CD8-positive, alpha-beta memory T cell (primary cell): ENCODE measurements at places on chromosomes 3 and 15. TPM values are rescaled to one million over a fixed set of nuclear protein-coding genes. Genes with fewer than 3 reads are reported as not detected.

- peak overlapping the region; percentile 22 for H3K27ac ChIP-seq
- no peak for DNase-seq
- no peak overlapping the region for H3K4me3 ChIP-seq
- H3K36me3 ChIP-seq, result no peaks in the 10 kb centered on the region
- H3K27me3 ChIP-seq, result no peaks in the 10 kb centered on the region
These were observed 12.1 kb upstream of the CNBP start for GRCh38 chr3:129195731-129196256.

DNA sequence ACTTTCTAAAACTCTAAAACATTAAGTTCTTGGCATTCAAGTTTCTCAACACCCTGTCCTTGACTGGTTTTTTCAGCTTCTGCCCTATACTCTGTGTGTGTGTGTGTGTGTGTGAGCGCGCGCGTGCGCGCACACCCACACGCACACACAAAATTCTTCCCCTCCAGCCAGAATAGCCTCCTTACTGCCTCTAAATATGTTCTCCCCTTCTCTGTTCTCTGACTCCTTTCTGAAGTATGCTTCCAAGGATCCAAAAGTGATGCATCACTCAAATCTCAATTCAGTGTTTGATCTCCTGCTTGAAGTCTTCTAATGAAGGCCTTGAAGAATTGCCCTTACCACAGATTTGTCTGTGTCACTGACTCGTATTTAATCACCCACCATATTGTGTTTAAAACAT, 129.8 kb downstream of the SLC25A26 start:
- DNase-seq, result no peak
- H3K4me3 ChIP-seq, result no peak overlapping the region
- peaks cover 4% of the 10 kb centered on the region for H3K36me3 ChIP-seq

GRCh38 chr3:126835472-126836219, 131.6 kb downstream of the CHCHD6 start:
- H3K4me1 ChIP-seq, result no peaks in the 10 kb centered on the region
- H3K27me3 ChIP-seq, result no peaks in the 10 kb centered on the region
- no peak overlapping the region for H3K4me3 ChIP-seq
- H3K27ac ChIP-seq, result no peak overlapping the region

GRCh38 chr3:110989446-110989845, 82.2 kb upstream of the NECTIN3 start:
- no peaks in the 10 kb centered on the region for H3K4me1 ChIP-seq
- DNase-seq, result no peak
- H3K4me3 ChIP-seq, result no peak overlapping the region
- H3K36me3 ChIP-seq, result no peaks in the 10 kb centered on the region

- DNase-seq, result no peak
- H3K27ac ChIP-seq, result no peak overlapping the region
- no peaks in the 10 kb centered on the region for H3K4me1 ChIP-seq
- H3K4me3 ChIP-seq, result no peak overlapping the region
These were observed 34.1 kb downstream of the PBRM1 start for GRCh38 chr3:52651592-52651991.

DNA sequence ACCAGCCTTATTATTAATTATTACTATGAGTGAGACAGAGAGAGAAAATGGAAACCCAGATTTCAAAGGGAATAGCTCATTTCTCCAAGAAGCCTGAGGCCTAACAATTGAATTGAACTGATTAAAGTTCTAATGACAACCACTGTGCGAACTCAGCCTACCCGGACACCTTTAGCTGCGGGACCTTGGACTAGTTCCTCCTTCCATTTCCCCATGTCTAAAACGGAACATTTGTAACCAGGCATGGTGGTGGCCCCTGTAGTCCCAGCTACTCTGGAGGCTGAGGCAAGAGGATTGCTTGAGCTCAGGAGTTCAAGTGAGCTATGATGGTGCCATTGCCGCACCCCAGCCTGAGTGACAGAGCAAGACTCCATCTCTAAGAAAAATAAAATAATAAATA, 16.4 kb upstream of the RTP2 start:
- H3K4me3 ChIP-seq, result no peak overlapping the region
- no peak overlapping the region for H3K27ac ChIP-seq
- H3K36me3 ChIP-seq, result peaks cover 9% of the 10 kb centered on the region

DNA sequence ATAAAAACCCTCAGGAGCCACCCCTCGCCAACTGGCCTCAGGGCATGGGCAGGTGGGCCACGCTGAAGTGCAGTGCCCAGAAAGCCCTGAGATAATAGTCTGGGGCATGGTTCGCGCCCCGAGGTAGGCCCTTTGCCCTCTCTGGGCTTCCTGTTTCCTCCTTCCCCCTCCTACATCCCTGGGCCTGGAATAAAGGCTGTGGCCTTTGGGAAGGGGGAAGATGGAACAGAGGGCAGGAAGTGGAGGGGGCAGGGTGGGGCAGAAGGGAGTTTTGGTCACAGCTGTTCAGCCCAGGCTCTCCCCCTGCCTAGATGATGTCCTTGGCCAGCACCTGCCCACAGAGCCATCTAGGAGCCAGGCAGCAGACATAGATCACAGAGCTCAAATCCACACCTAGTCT, 11.3 kb downstream of the CSRNP1 start:
- no peak for DNase-seq
- H3K27me3 ChIP-seq, result no peaks in the 10 kb centered on the region
- H3K27ac ChIP-seq, result no peak overlapping the region
- H3K36me3 ChIP-seq, result peaks cover 29% of the 10 kb centered on the region
- H3K4me1 ChIP-seq, result peaks cover 8% of the 10 kb centered on the region
- no peak overlapping the region for H3K4me3 ChIP-seq

DNA sequence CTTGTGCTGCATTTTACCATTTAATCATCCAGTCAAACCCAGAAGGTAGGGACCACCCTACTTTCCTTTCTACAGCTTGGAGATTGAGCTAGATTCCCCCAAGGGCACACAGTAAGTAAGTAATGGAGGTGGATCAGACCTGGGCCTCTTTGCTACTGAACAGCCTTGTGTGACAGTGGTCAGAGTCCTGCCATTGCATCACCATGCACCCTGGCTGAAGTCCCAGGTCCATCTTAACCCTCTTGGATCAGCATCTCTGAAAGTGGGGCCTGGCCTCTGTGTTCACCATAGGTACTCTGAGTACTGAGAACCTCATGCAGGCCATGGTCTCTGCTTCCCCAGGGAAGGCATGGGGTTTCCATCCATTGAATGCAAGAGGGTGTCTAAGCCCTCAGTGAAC, 34.5 kb upstream of the ATP10A start:
- no peaks in the 10 kb centered on the region for H3K27me3 ChIP-seq
- no peak for DNase-seq
- no peak overlapping the region for H3K27ac ChIP-seq
- H3K4me1 ChIP-seq, result no peaks in the 10 kb centered on the region
- no peak overlapping the region for H3K4me3 ChIP-seq
- H3K36me3 ChIP-seq, result no peaks in the 10 kb centered on the region

- no peak overlapping the region for H3K4me3 ChIP-seq
- DNase-seq, result no peak
- H3K4me1 ChIP-seq, result no peaks in the 10 kb centered on the region
These were observed 9.2 kb upstream of the VIPR1 start for GRCh38 chr3:42493126-42493797.

GRCh38 chr3:179452872-179453271, 1.6 kb upstream of the GNB4 start:
- H3K27ac ChIP-seq, result no peak overlapping the region
- no peaks in the 10 kb centered on the region for H3K36me3 ChIP-seq
- H3K4me1 ChIP-seq, result peaks cover 8% of the 10 kb centered on the region
- no peak for DNase-seq
- no peak overlapping the region for H3K4me3 ChIP-seq

DNA sequence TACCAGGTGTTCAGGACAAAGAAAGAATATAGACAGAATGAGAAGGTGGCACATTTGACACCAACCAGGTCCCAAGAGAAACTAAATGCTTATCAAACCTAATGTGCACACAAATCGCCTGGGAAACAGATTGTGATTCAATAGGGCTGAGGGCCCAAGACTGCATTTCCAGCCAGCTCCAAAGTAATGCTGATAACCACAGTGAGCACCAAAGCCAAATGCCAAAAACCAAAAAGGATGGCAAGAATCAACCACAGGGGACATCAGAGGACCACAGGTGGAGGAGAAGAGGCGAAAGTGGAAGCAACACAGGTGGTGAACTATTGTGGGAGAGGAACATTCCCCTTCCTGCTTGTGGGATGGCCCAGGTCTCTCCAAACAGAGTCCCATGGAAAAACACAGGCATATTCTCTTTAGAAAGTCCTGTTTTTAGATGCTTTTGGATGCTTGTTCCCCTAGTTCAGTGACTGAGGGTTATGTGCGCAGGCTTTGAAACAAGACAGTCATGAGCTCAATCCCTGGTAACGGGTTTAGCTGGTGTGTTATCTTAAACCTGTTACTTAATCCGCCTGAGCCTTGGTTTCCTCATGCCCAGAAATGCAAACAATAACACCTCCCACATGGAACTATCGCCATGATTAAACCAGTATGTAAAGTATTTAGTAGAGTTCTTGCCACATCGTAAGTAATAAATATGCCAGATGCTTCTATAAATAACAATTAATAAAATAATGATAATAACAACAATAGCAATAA, 241.7 kb downstream of the ATP8B4 start:
- no peaks in the 10 kb centered on the region for H3K36me3 ChIP-seq
- no peak for DNase-seq
- no peak overlapping the region for H3K4me3 ChIP-seq
- H3K27ac ChIP-seq, result no peak overlapping the region
- no peaks in the 10 kb centered on the region for H3K4me1 ChIP-seq

DNA sequence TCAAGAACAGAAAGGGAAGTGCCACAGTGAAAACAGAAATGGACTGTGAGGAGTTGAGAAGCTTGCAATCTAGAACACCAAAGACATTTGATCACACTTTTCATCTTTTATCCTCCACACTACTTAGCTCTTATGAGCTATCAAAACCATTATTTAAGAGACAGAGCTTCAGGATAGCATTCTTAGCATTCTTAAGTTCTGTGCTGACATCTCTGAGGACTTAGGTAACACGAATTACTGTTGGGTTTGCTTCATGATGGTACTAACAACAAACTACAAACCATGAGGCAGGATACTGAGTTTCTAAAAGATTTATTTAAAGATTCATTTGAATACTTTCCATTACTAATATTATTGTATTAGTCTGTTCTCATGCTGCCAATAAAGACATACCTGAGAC, 1038.6 kb downstream of the TUSC7 start:
- DNase-seq, result no peak
- no peak overlapping the region for H3K27ac ChIP-seq
- H3K36me3 ChIP-seq, result no peaks in the 10 kb centered on the region
- H3K27me3 ChIP-seq, result no peaks in the 10 kb centered on the region
- H3K4me1 ChIP-seq, result no peaks in the 10 kb centered on the region

DNA sequence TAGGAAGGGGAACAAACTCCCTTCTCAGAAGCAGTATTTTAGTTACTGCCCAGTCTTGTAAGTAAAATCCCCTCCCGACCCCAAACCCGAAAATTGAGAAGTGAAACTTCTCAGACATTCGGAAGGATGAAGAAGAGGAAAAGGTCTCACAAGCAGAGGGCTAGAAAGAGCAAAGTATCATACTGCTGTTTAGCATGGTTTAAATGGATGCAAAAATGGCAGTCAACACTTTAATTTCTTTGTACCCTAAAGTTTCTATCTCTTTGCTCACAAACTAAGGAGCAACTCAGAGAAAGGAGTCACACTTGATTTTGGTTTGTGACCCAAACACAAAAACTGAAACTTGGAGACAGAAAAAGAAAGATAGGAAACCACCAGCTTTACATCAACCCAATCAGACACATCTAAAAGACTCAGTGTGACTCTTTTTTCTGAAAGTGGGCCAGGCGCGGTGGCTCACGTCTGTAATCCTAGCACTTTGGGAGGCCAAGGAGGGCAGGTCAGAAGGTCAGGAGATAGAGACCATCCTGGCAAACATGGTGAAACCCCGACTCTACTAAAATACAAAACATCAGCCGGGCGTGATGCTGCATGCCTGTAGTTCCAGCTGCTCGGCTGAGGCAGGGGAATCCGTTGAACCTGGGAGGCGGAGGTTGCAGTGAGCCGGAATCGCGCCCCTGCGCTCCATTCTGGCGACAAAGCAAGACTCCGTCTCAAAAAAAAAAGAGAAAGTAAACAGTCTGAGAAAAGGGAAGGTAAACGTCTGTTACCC, 63.2 kb upstream of the ATP11B start:
- no peak overlapping the region for H3K4me3 ChIP-seq
- no peaks in the 10 kb centered on the region for H3K36me3 ChIP-seq
- no peak for DNase-seq
- no peak overlapping the region for H3K27ac ChIP-seq

DNA sequence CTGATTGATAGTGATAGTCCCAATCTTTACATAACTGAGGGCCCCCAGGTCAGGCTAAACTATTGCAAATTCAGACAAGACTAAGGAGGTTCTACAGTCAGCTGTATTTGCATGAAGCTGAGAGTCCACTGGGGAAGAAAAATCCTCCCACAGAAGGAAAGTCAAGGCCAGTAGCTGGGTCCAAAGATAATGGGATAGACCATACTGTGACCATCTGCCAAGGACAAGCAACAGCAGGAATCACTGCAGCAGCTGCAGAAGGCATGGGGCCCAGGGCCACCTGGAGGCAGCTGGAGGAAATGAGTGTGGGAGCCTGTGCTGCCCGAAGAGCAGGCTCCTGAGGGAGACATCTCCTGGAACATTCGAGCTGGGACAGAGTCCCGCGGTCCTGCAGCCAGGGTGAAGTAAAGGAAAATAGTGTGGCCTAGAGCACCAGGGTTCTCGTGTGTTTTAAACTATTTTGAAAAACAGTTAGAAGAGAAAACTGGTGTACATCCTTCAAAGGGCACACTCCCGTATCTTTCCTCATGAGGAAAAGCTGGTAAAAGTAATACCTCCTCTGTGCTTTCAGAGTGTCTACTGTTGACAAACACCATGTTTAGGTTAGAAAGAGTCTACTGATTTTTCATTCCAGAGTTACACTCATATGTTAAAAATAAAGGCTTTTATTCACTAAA, 13.2 kb upstream of the TMEM212 start:
- H3K4me1 ChIP-seq, result no peaks in the 10 kb centered on the region
- H3K27ac ChIP-seq, result no peak overlapping the region
- H3K4me3 ChIP-seq, result no peak overlapping the region
- DNase-seq, result no peak
- H3K27me3 ChIP-seq, result no peaks in the 10 kb centered on the region

GRCh38 chr3:38949994-38950393, 101.8 kb downstream of the SCN11A start:
- DNase-seq, result no peak
- no peak overlapping the region for H3K27ac ChIP-seq
- no peaks in the 10 kb centered on the region for H3K36me3 ChIP-seq
- H3K27me3 ChIP-seq, result no peaks in the 10 kb centered on the region

- H3K4me3 ChIP-seq, result no peak overlapping the region
- no peak overlapping the region for H3K27ac ChIP-seq
- H3K27me3 ChIP-seq, result no peaks in the 10 kb centered on the region
- no peaks in the 10 kb centered on the region for H3K36me3 ChIP-seq
These were observed 47.9 kb downstream of the ST3GAL6 start for GRCh38 chr3:98811048-98811447.

Gene C3orf80
- total RNA-seq, result not detected

Gene H1-8
- total RNA-seq, result not detected

Gene C3orf49
- total RNA-seq, result not detected

Gene PDZRN3
- total RNA-seq, result not detected

Gene SERPINI2
- not detected for total RNA-seq

Gene ISLR2
- not detected for total RNA-seq

Gene KLHL6
- 31.0 TPM for total RNA-seq

Gene RASGRP1
- 64.7 TPM for total RNA-seq

Gene SPINK8
- total RNA-seq, result not detected
